ENCODE measurements at places on chromosomes 12 and 14.

- no peak for DNase-seq
These were observed 136.1 kb downstream of the PAPOLA start for GRCh38 chr14:96638041-96638855.

- DNase-seq, result peak; percentile 82
These were observed 64.5 kb downstream of the DAAM1 start for GRCh38 chr14:59252772-59253500.

DNA sequence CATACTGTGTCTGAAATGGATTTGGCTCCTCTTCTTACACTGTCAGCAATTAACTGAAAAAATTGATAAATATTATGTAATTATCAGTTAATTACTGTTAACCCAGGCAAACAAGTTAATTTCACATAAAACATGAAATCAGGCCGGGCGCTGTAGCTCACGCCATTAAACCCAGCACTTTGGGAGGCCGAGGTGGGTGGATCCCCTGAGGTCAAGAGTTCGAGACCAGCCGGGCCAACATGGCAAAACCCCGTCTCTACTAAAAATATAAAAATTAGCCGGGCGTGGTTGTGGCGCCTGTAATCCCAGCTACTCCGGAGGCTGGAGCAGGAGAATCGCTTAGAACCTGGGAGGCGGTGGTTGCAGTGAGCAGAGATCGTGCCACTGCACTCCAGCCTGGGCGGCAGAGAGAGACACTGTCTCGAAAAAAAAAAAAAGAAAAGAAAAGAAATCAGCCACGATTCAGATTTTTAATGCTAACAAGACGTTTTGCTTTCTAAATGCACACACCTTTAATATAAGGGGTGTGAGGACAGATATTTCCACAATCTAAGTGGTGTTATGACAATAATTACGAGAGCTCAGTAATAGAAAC is 473 bp upstream of the TMEM19 start:
- DNase-seq, result no peak

DNA sequence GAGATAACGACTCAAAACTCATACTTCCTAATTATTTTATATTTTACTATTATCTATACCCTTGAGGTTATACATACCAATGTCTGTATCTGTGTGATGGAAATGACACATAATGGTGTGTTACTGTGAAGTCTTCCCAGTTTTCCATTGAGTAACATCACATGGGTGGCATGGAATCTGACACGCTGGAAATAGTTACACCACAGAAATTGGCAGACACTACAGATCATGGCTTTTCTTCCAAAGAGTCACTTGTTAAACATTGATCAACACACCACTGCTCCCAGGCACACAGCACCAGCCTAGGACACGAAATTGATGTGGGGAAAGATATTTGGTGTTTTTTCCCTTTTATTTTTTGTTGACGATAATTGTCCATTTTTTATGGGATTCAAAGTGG is 33.0 kb upstream of the VWF start:
- DNase-seq, result no peak

- DNase-seq, result no peak
These were observed 15.0 kb downstream of the ACACB start for GRCh38 chr12:109131154-109132050.

DNA sequence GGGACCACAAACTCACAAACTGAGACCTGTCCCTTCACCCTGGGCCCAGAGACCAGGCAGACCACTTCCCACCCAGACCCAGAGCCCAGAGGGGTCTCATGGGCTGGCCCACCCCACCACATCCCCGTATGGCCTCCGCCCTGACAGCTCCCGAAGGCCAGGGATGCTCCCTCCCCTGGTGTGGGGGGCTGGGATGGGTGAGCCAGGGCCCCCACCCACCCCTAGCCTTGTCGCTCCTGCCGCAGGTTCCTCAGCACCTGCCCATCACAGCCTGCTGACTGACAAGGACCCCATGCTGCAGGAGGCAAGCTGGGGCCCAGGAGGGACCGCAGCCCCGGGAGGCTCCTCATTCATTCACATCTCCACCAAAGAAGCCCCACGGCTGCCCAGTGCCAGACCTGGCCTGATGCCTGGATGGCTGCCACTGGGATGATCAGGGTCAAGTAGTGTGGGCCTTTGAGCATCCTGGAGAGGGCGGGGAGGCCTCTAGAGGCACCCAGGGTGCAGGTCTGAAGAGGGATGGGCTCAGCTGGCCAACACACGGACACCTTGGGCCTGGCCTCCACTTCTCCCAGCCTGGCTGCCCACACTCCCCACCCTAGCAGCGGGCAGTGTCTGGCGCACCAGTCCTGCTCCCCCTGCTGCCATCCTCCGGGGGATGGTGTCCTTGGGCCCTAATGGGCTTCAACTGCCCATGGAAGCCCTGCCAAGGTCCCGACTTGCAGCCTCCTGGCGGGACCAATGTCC is 24.7 kb upstream of the GPR132 start:
- DNase-seq, result no peak

DNA sequence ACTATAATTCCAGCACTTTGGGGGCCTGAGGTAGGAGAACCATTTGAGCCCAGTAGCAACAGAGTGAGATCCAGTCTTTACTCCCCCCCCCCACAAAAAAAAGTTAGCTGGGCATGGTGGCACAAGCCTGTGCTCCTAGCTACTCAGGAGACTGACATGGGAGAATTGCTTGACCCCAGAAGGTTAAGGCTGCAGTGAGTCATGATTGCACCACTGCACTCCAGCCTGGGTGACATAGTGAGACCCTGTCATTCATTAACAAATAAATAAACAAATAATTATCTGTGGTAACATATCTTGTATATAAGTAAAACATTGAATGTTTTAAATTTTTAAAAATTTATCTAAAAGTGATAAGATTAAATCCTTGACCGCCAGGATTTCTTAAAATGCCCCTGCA is 4.8 kb downstream of the ENTPD5 start:
- no peak for DNase-seq

DNA sequence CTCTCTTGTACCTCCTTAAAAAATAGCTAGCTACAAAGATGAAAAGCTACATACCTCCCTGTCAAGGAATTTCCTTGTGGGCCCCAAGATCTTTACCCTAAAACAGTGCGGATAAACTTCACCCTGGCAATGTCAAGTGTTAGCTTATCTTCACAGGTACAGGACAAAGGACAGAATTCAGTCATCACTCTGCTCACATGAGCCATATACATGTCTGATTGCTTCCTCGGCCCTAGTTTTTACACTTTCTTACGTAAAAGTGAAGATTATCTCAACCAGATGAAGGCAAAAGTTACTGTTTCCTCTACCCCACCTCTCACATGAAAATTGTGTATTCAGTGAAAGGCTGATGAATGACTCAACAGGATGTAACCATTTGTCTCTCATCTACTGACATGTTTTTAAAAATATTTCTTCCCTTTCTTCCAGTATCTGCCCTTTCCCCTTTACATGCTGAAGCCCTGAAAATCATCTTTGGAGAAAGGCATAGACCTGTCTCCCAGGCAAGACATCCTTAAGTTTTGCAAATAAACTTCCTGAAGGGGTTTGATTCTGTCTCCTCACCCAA is 890.1 kb downstream of the GALC start:
- DNase-seq, result peak; percentile 3

- no peak for DNase-seq
These were observed 188.7 kb downstream of the PRKD1 start for GRCh38 chr14:29738950-29739349.

GRCh38 chr12:3935078-3935477 is 61.9 kb upstream of the PARP11 start:
- no peak for DNase-seq

DNA sequence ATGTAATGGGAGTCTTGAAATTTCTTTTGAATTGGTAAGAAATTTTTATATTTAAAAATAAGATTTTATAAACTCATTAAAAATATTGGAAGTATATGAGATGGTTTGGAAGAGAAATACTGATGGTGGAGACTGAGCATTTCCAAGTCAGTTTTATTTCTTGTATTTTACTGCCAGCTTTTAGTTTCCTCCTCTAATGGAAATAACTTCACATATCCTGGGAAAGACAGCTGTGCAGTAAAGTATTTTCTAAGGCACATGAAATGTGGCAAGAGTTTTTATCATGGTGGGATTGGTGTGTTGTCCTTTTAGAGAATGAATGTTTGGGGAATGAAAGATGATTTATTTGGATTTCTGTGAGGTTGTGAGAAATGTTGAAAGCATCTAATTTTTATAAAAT is 346.9 kb upstream of the RGS6 start:
- DNase-seq, result no peak

DNA sequence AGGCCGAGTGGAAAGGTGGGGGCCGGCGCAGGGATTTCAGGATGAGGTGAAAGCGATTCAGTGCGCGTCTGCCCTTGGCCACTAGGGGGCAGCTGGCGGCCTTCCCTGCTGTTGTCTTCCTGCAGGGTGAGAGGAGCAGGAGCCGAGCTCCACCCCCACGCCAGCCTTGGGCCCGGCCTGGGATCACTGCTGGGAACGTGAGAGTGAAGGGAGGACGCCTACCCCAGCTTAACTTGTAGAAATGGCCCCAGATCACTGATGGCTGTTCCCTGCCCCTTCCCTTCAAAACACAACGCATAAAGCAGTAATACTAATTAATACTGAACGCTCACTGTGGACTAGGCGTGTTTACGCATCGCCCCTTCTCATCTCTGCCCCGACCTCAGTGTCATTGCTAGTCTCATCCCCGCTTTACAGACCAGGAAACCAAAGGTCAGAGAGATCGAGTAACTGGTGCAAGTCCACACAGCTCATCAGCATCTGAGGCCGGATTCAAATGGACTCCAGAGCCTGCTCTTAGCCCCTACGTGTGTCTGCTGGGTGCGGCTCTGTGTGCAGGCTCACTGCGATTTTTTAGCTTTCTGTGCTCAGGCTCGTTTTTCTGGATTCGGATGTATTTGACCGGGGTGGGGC is 24.3 kb downstream of the MVK start:
- DNase-seq, result peak; percentile 79

Data from fibroblast of the aortic adventitia (primary cell).